ENCODE measurements at places on chromosomes 13 and 19.

DNA sequence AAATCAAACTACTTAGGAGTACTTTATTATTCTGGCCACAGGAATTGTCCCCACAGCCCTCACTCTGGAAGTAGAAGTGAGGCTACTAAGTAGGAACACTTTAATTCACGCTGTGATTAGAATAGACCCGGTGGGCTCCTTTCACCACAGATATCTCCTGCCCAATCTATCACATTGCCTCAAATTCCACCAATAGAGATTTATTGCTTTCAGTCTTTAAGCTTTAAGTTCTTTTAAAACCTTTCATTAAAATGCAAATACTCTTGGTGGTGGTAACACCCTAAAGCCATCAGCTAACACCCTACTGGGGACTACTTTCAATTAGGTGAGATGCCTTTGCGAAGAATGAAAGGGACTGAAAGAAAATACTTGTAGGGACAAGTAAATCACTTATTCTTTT, 181.9 kb downstream of the DACH1 start:
- no peak for DNase-seq

DNA sequence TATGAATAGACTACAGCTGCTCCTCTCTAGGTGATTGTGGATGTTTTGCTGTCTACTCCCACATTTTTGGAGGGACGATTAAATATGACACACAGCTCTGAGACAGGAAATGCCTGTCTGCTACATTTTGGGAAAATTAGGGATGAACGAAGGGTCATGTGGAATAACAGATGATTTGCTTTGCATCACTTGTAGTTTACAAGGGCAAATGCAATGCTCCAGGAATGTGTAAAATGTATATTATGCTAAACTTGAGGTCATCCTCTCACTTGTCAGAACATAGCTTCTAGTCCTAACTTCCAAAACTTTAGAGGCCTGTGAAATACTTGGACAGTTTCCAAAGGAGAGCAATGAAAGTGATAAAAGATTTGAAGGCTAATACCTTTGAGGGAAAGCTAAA, 284.2 kb upstream of the DACH1 start:
- DNase-seq: no peak

GRCh38 chr13:39515224-39515714, 87.7 kb downstream of the LHFPL6 start:
- DNase-seq: no peak

DNA sequence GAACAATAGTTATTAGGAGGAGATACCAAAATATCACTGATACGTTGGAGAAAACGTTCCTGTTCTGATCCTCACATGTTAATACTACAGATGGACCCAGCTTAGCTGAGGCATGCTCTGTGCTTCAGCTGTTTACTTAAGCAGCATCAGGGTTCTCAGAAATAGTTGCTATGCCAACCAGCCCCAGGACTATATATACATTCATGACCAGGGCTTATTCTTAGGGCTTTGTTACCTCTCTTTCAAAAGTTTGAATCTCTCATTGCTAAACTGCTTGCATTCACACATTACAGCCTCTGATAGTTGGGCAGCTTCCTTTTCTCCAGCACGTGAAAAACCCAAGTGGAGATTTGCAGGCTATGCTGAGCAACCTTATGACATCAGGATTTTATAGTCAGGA, 800.4 kb downstream of the DIAPH3 start:
- DNase-seq: no peak

DNA sequence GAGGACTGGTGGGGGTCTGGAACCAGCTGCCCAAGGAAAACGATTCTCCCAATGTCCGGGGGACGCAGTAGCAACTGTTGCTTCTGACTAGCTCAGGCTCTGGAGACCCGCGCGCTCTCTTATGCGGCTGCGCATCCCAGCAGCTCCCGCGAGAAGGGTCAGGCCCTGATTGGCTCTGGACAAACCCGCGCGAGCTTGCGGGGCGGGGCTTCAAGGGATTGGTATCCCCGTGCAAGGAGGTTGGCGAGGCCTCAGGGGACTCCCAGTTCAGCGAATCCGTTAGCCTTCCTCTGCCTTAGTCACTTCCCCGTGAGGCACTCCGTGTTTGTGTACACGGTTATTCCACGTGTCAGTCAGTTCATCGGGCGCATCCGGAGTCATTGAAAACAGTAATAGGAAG, 20.2 kb downstream of the SIGLECL1 start:
- no peak for DNase-seq
